ENCODE measurements at places on chromosomes 11 and 22.

- DNase-seq: no peak
Measured at GRCh38 chr11:1103401-1104360, 29.0 kb downstream of the MUC2 start.

- DNase-seq: peak; percentile 59
Measured at GRCh38 chr11:84722583-84723108, 904.5 kb downstream of the DLG2 start.

GRCh38 chr11:3169255-3170043, 4.3 kb upstream of the OSBPL5 start:
- peak; percentile 7 for DNase-seq

GRCh38 chr11:18063125-18063524, 17.1 kb upstream of the TPH1 start:
- DNase-seq: peak; percentile 54

DNA sequence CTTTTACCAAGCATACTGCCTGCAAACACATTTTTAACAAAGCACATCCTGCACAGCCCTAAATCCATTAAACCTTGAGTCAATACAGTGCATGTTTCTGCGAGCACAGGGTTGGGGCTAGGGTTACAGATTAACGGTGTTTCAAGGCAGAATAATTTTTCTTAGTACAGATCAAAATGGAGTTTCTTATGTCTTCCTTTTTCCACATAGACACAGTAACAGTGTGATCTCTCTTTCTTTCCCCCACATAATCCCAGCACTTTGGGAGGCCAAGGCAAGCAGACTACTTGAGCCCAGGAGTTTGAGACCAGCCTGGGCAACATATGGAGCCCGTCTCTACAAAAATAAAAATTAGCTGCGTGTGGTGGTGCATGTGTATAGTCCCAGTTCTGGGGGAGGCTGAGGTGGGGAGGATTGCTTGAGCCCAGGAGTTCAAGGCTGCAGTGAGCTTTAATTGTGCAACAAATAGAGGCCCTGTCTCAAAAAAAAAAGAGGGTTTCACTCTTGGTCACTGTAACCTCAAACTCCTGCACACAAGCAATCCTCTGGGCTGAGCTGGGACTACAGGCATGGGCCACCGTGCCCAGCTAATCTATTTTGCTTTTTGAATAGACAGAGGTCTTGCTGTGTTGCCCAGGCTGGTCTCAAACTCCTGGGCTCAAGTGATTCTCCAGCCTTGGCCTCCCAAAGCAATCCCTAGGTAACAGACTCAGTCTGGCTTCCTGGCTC, 19.7 kb upstream of the SLC3A2 start:
- DNase-seq: peak; percentile 41

- peak; percentile 45 for DNase-seq
Measured at GRCh38 chr22:38104084-38104483, 6.4 kb downstream of the BAIAP2L2 start.

DNA sequence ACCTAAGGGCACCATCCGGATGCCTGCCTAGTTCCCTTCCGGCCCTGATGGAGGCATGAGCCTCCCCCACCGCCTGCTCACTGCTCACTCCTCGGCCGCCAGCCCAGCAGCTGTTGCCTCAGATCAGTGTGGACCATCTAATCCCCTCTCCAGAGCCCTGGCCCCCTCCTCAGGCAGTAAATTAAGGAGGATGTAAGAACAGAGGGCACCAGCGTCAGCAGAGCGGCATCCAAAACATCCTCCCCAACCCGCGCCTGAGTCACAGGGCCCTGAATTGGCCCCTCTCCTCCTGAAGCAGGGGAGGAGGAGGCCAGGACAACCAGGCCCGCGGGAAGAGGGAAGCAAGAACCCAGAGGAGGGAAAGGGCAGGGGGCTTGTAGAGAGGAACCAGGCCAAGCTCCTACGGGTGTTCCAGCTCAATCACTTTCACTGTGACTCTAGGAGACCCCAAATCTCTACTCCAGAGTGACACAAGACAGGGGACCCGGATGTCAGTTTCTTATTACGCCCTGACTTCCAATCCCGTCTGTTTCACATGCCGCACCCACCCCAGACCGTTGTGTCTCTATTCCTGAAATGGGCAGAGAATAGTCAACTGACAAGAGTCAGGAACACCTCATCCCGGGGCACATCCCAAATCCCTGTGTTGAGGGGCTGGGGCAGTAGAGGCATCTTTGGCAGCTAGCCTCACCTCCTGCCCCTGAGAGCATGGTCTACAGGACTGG, 31.3 kb upstream of the MYOD1 start:
- DNase-seq: peak; percentile 93

DNA sequence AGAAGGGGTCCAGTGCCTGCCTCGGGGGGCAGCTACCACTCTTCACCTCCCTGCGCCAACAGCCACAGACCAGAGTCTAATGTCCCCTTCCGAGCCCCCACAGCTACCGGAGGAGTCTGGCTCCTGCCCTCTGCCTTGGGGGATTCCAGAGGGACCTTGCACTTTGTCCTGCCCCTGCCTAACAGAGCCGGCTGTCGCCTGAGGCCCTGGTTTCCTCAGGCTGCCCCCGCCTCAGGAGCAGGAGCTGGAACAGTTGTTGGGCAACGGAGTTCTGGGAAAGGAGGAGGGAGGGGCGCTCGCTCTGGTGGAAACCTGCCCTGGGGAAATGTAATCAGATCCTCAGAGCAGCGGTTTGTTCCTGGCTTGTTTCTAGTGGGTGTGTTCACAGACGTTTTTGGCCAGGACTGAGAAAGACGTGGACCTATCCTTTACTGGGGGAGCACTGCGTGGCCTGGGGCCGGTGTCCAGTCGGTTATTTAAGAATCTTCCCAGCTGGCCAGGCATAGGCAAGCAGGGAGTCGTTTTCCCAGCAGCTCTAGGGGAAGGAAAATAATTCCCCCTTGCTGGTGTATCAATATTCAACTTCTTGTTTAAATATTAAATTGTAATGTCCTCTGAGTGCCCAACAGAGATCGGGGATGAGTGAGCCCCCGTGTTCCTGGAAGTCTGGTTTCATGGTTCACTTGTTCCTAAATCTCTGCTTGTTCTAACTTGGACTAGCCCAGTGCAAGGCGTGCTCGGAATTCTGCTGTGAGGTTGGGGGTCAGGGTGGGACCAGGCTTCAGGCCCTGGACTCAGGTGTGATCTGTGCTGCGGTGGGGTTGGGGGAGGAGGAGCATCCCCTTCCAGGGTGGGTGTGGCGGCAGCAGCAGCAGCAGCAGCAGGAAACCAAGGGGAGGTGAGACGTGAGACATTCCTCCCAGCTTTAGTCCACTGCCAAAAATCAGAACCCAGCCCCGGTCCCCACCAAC, 32.1 kb downstream of the A4GALT start:
- DNase-seq: peak; percentile 74

DNA sequence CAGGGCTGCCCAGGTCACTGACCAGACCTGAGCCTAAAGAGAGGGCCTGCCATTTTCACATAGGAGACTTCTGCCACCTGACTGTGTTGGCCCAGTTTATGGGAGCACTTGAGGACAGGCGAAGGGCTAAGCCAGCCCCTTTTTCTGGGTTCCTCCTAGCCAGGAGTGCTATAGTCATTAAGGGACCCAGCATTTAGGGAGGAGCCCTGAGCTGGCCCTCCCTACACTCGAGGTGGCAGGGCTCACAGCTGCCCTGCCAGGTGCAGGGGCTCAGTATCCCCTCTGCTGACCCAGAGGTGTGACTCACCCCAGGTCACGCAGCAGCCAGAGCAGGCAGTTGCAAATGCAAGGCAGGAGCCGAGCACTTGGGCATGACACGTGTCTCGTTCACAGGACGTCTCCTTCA, 86.3 kb upstream of the CRYBB3 start:
- DNase-seq: no peak

- no peak for DNase-seq
Measured at GRCh38 chr11:20310137-20310536, 53.4 kb upstream of the HTATIP2 start.

- DNase-seq: no peak
Measured at GRCh38 chr22:37922191-37922590, 16.1 kb downstream of the MICALL1 start.

DNA sequence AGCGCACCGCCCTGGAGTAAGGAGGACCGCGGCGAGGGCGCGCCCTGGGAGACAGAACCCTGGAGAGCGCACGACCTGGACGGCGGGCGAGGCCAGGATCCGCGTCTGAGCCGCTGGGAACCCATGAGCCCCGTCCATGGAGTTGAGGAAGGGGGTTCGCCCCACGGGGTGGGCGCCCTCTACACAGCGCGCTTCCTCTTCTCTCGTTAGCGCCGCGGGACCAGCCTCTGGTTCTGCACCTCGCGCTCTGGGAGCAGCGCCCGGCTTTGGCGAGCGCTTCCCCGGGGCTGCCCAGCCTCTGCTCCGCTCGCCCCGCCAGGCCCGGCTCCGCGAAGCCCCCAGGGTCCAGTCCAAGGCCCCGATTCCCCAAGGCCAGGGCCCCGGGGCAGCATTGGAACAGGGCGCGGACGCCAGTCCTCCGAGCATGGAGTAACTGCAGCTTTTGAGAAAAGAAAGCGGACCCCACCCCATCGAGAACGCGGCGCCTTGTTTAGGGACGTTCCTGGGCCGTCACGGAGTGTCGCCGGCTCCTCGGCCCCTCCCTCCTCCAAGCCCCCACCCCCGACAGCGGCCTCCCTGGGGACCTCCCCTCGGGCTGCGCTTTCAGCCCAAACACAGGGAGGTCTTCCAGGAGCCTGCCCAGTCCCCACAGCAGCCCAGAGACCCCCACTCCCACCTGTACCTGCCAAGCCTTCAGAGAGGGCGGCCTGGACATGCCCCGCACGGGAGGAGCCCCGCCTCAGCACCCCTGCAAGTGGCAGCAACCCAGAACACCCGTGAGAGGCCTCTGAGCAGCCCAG, 56.2 kb downstream of the BRD1 start:
- no peak for DNase-seq

- no peak for DNase-seq
Measured at GRCh38 chr11:103923451-103923931, 112.9 kb upstream of the DDI1 start.

- no peak for DNase-seq
Measured at GRCh38 chr22:28771195-28771791, 1.2 kb upstream of the CCDC117 start.

- DNase-seq: no peak
Measured at GRCh38 chr11:47889714-47890441, 41.7 kb upstream of the NUP160 start.

GRCh38 chr22:37065180-37065579, 13.6 kb downstream of the KCTD17 start:
- DNase-seq: no peak

GRCh38 chr11:61814247-61814957, 2.4 kb downstream of the FADS1 start:
- peak; percentile 47 for DNase-seq

GRCh38 chr11:62459080-62459479, 40.2 kb downstream of the SCGB1A1 start:
- no peak for DNase-seq

GRCh38 chr11:64801561-64802369, 1.2 kb downstream of the MAP4K2 start:
- DNase-seq: no peak

DNA sequence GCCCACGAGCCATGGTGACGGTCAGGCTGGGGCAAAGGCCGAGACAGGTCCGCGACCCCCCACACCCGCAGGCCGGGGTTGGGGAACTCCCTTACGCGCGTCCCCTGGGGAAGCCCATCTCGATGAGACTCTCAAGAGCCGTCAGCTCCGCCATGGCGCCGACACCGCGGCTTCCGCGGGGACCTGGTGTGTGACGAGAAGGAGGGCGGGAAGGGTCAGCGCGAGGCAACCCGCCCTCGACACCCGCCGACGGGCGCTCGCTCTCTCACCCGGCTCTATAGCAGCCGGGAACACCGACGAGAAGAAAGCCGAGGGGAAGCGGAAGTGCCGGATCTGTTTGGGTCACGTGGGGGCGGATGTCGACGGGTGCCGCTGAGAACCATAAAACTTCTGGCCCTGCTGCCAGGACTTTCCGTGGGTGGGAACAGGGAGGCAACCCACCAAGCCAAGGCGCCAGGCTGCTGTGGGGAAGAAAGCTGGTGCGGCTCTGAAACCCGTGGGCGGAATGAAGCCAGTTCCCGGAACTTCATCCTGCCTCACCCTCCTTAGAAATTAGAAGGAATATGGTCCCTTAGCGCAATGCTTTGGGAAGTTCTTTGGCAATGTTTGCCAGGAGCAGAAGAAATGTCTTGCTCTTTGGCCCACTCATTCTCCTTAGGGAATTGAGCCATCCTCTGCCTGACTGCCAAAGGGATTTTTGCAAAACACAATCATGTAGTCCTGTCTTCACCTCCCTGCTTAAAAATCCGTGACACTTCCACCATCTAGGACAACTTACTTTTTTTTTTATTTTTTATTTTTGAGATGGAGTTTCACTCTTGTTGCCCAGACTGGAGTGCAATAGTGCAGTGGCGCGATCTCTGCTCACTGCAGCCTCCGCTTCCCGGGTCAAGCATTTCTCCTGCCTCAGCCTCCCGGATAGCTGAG, at the start of gene UBXN1:
UBXN1 (minus strand) TSS at position 304 of the 927 bp plus-strand sequence; CDS start at position 154, 150 bp downstream.
- DNase-seq: peak; percentile 90

DNA sequence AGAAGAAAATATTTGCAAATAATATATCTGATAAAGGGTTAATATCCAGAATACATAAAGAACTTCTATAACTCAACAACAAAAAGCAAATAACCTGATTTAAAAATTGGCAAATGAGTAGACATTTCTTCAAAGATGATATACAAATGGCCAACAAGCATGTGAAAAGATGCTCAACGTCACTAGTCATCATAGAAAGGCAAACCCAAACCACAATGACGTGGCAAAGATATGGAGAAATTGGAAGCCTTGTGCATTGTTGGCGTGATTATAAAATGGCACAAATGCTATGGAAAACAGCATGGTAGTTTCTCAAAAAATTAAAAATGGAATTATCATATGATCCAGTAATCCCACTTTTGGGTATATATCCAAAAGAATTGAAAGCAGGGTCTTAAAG, 466.3 kb downstream of the TBC1D22A start:
- DNase-seq: no peak

DNA sequence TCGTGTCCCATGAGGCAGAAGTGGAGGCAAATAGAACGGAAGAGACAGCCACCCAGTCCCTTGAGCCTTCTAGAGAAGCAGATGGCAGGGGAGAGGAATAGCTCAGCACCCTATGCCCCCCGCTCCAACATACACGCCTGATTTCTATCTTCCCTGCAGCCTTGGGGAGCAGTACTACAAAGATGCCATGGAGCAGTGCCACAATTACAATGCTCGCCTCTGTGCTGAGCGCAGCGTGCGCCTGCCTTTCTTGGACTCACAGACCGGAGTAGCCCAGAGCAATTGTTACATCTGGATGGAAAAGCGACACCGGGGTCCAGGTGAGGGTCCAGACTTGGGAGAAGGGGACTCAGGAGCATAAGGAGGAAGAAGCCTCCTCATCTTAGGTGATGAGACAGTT, 6.6 kb downstream of the DPF2 start:
- DNase-seq: no peak

DNA sequence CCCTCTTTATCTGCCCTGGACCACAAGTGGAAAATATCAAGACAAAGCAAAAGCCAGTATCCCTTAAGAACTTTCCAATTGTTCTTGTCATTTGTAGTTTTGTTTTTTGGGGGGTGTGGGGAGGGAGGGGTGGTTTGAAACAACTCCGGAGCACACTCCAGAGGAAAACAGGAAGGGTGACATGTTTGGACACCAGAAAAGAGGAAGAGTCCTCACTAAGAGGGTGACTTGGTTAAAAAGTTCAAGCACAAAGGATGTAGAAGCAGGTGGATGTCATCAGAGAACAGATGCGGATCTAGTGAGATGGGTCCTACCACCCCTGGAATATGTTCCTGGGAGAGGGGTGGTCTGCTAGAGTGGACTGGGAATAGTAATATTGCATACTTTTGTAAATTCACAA, 25.8 kb downstream of the ADAMTS8 start:
- DNase-seq: no peak

GRCh38 chr11:35629914-35630313, 11.7 kb downstream of the FJX1 start:
- DNase-seq: no peak

- peak; percentile 23 for DNase-seq
Measured at GRCh38 chr11:102226702-102227490, 90.4 kb upstream of the BIRC3 start.

- no peak for DNase-seq
Measured at GRCh38 chr11:60493454-60493853, 876 bp downstream of the MS4A12 start.

Data from NCI-H82 (cell line).